Bronchus fibroblast of lung (primary cell): ENCODE measurements at places on chromosomes 3 and 15. TPM values are rescaled to one million over a fixed set of nuclear protein-coding genes. Genes with fewer than 3 reads are reported as not detected.

SPTSSB gene
- total RNA-seq: under 0.01 TPM in 1 of 2 replicates, not detected in the other

ARRDC4 gene
- total RNA-seq: 6.4 and 6.5 TPM in 2 replicates

CGNL1 gene
- under 0.01 and 0.15 TPM in 2 replicates for total RNA-seq

PLCH1 gene
- 0.30 TPM in 1 of 2 replicates, not detected in the other for total RNA-seq

PAK6 gene
- 3.5 TPM in 1 of 2 replicates, not detected in the other for total RNA-seq

ZIC1 gene
- total RNA-seq: under 0.01 TPM in 1 of 2 replicates, not detected in the other

FOXL2 gene
- under 0.01 and 0.17 TPM in 2 replicates for total RNA-seq

STARD9 gene
- 2.2 and 2.7 TPM in 2 replicates for total RNA-seq

SLC22A14 gene
- not detected in 2 replicates for total RNA-seq

CASR gene
- not detected in 2 replicates for total RNA-seq

MAGI1 gene
- total RNA-seq: 6.4 and 7.3 TPM in 2 replicates
